ENCODE measurements at places on chromosomes 7 and 10. TPM values are rescaled to one million over a fixed set of nuclear protein-coding genes. Genes with fewer than 3 reads are reported as not detected.

DNA sequence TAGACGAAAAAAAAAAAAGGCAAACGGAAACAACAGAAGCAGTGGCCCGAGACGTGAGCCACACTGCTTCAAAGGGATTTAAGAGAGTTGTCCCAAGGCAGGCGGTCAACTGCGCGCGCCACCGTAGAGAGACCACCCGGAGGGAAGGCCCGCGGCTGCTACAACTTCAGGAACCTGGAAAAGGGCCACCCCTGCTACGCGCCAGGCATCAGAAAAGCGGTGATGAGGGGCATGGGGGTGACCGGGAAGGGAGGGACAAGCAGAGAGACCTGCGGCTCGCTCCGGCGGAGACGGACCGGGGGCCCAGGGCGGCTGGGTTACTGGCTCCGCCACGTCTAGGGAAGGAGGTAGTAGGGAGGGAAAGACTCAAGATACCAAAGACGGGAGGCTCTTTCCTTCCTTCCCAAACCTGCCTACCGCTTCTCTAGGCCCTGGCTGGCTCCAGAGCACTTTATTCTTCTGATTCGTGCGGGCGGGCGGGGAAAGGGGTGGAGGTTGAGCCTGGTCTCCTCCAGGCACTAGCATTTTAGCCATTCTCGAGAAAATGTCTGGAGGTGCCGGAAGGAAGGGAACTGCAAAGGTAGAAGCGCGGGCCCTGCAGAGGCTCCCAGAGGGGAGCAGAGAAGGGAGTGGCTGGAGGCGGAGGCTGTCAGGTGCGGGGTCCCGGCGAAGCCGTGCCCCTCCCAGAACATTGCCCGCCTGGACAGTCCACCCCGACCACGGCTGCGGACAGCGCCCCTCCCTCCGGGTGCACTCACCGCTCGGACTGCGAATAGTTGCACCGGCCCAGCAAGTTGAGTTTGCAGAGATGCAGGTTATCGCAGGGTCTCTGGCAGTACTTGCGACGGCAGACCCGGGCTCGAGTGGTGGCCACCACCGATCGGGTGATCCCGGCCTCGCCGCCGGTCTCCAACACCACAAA, 993 bp downstream of the ZC3HAV1 start:
- no peak for DNase-seq

- no peak for DNase-seq
Measured at GRCh38 chr10:102817175-102817574, 20.0 kb downstream of the CYP17A1 start.

- no peak for DNase-seq
Measured at GRCh38 chr7:320297-320696, 30.3 kb downstream of the FOXL3 start.

- no peak for DNase-seq
Measured at GRCh38 chr10:23694446-23694920, 255.6 kb downstream of the OTUD1 start.

DNA sequence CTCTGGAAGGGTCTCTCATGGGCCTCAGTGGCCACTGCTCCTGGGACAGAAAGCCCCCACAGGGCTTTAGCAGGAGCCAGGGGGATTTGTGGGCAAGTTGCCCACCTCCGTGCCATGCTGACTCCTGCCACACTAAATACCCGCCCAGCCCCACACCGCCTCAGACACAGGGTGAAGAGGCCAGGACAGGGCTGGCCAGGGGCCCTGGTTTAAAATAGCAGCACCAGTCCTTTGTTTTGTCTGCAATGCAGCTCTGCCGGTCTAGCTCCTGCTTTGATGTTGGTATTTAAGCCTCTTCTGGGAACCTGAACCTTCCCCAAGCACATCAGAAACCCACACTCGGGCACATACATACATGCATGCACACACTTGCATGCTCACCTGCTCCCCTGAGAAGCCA, 14.4 kb upstream of the TNRC18 start:
- DNase-seq, result no peak

CLRN3 gene
- not detected for total RNA-seq

MPP7 gene
- total RNA-seq, result 24.6 TPM

LRRC18 gene
- not detected for total RNA-seq

Measured in bronchial epithelial cell (primary cell).